ENCODE measurements at places on chromosomes 1 and 21.

DNA sequence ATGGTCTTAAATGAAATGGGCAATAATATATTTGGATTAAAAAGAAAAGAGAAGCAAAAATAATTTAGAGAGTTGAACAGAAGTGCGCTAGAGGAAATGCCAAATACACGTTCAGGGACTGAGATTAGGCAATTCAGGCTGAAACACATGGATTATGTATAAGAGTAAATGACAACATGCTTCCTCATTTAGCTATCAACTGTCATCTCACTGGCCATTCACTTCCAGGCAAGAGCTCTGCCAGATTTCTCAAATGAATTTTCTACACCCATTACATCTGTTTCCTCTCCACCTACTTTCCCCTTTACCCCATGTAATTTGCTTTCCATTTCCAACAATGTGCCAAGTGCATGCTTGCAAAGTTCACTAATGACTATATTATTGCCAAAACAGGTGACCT is 582.4 kb downstream of the LTN1 start:
- DNase-seq: no peak

DNA sequence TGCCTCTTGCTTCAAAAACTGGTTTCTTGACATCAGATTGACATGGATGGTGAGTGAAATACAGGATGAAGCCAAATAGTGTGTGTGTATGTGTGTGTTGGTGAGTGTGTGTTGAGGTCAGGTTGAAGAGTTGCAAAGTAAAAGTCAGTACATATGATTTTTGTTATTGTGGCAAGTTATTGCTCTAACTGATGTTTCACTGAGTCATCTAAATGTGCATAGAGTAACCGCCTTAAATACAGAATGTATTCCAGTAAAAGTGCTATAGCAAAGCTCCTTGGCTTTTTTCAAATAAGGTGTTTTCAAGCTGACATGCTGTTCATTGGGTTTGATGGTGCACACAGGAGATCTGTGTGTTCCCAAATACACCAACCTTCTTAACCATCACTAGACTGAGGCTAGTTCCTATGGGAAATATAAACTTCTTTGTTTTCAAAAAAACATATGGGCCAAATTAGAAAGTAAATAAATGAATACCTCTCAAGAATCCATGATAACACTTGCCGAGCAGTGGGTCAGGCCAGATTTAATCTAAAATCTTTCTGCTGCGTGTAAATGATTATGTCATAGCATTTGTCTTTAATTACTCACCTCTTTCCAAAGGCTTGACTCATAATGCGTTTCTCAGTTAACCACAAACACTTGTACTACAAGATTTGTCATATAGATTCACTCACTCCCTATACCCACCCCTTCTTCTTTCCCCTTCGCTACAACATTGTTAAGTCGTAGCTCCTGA is 151.1 kb downstream of the LYPLAL1 start:
- DNase-seq: no peak

- no peak for DNase-seq
These were observed 65.1 kb downstream of the ATG4C start for GRCh38 chr1:62849031-62849430.

GRCh38 chr21:44943686-44944550 is 4.1 kb downstream of the SLX9 start:
- DNase-seq: no peak

DNA sequence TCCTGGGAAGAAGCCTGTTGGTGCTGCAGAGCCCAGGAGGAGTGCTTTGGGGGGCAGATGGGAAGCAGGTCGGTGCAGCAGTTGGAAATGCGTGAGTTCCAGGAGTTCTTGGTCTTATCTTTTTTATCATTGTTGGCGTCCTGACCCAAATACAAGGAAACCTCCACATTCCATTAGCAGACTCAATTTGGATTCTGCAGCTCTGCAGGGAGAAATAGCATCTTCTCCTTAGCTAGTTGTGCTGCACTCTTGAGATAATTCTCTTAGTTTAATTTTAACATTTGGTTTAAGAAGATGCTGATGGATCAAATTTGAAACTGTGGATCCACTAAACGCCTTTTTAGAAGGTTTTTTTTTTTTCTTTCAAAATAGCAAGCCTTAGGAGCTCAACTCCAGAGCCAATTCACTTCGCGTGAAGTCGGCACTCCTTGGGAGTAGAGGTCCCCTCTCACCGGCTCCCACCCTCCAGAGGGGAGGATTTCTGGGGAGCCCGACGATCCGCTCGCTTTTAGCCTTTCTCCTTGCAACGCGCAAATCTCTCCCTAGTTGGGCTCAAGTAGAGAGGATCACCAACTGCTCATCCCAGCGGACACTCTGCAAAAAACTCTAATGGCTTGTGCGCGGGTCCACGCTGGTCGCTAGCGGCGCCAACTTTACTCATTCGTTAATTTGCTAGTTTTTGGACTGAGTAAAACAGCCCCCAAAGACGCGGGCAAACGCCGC is 1.3 kb downstream of the PLD5 start:
- no peak for DNase-seq

All from activated naive CD4-positive, alpha-beta T cell (primary cell).